ENCODE measurements at places on chromosomes 3 and 15.

- no peak for DNase-seq
Observed at GRCh38 chr3:155871746-155872158, 1.3 kb downstream of the GMPS start.

GRCh38 chr3:196012481-196012880 is 69.4 kb downstream of the TFRC start:
- DNase-seq = no peak

DNA sequence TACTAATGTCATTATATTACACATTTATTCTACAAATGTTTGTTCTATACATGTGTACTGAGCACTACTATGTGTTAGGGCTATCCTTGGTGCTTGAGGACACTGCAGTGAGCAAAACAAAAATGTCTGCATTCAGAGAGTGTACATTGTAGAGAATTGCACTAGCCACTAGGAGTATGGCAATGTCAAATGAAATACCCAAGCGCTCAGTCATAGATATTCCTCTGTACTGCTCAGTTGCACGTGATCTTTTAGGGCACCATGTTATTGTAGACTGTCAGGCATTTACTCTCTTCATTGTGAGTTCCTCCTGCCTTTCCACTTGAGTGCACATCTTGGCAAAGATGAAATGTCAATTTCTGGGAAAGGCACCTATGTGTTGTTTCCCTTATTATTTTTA is 36.8 kb downstream of the FNDC3B start:
- peak; percentile 32 for DNase-seq

DNA sequence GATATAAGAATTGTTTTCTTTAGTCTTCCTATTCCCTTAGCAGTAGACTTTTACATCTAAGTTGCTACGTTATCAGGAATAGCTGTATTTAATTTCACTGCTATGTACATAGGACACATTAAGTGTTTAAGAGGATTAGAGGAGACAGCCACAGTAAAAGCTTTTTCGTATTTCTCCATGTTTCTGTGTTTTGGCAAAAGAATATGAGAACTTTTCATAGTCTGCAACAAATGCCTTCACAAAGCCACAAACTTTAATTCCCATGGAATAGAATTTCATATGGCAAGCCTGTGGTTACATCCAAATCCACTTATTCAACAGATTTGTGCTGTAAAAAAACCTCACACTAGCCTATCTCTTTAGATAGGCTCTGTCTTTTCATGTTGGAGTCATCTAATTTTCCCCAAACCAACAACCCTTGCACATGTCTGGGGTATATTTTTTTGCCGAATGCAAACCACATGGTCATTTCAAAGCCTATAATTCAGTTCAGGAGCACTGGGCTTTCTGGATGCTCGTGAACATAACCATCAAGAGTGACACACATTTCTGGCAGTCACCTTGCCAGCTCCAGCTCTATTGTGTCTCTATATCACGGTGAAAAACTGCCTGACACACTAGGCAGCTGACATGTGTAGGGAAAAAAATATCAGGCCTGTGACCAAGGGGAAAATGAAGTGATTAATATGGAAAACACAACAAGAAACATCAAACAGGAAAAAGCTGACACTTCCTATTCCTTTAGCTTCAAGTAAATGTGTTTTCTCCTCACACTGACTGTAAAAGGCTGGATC is 19.2 kb downstream of the PLD1 start:
- no peak for DNase-seq

DNA sequence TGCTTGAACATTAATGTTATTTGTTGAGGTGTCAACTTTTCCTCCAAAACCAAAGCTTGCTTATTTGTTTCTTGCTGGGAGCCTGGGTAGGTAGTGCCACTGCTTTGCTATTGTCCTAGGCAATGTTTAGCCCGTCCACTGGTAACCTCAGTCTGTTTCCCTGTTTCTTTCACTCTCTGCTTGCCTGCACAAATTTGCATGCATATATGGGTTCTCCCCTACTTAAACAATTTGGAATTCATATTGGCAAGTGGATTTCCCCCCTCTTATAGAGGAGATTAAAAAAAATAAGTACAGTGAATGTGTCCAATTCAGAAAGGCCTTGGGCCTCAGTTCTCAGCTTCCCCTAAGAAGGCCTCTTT is 45.0 kb upstream of the BOC start:
- DNase-seq = no peak

GRCh38 chr15:34116620-34117019 is 14.7 kb downstream of the PGBD4 start:
- DNase-seq = no peak

- DNase-seq = no peak
Observed at GRCh38 chr15:88208396-88208795, 48.1 kb downstream of the NTRK3 start.

- no peak for DNase-seq
Observed at GRCh38 chr3:10941972-10942371, 50.6 kb upstream of the SLC6A1 start.

Data from cerebellum (tissue), 4 donors.